Nucleus accumbens (tissue), 56 donors: ENCODE measurements at places on chromosomes 3 and 15.

DNA sequence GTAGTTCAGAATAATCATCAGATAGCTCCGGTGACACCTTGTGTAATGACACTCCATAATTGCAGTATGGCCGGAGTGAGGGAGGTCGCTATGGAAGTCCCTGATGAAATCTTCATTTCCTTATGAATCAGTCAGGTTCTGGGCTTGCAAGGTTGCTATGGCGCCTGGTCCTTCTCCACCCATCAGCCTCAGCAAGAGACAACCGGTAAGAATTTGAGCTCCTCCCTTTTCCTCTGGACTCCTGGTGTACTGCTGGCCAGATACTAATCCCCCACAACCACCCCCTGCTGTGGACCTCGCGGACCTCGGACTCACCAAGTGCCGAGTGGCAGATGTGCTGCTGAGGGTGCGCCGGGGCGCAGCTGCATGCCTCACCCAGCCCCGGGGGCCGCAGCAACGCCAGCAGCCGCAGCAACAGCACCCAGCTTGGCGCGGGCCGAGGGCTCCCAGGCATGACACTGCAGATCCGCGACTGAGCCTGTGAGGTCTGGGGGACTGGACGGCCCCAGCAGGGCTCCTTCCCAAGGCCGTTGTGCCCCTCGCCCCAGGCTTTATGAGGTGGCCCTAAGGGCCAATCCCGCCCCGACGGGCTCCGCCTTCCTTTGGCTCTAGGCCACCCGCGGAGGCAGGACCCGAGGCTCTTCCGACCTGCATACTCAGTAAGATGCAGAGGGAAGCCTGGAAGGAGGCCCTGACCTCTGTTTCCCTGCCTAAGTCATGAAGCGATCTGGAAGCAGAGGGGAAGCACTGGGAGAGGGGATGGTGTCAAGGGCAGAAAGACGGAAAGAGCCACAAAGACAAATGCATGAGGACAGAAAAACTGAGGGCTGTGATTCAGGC lies at the start of gene TIMP4:
TSS of gene TIMP4 (minus strand) at position 526 of the 840 bp plus-strand sequence. CDS start at position 454, 72 bp downstream.
- no peak for DNase-seq

DNA sequence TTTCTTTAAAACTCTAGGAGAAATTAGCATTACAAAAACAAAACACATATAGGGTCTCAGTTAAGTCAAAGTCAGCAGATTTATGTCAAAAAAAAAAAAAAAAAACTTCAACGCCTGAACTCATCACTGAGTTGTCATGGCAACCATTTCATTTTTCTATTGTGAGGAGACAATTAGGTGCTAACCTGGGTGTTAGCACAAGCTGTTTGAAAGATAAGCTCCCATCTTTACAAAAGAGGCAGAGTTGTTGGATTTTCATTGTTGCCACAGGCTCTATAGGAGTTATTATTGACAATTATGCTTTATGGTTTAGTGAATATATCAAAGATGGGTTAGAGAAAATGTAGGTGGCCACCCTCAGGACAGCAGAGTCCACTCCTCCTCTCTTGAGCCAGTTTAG lies 806.9 kb downstream of the GRM7 start:
- DNase-seq, result no peak

DNA sequence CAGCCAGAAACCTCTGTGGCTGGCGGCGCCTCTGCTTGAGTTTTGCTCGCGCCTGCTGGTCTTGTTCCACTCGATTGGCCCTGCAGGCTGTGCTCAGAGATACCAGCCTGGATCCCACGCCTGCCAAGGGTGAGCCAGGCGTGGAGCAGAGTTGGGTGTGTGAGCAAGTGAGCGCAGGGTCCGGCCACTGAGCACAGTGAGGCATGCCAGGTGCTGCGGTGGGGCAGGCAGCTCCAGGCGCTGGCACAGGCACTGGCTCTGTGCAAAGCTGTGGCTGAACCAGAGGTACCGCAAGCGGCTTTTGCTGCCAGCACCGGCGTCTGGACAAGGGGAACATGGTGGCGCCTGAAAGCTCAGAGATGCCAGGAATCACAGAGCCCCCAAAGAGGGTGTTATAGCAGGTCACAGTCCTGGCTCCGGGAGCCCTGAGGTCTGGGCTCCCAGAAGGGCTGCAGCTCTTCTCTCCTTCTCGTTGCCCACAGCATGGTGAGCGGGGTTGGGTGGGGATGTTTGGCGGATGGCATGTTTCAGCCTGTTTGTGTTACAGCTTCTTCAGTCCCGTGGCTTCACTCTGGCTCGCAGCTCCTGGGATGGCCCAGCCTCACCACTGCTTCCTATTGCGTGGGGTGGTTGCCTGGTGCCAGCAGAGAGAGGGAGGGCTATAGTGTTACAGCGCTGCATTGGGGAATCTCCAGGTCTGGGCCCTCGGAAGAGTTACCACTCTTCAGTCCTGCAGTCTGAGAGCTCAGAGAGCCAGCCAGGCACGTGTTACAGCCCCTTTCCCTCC lies 73.9 kb downstream of the NR1D2 start:
- DNase-seq, result no peak

DNA sequence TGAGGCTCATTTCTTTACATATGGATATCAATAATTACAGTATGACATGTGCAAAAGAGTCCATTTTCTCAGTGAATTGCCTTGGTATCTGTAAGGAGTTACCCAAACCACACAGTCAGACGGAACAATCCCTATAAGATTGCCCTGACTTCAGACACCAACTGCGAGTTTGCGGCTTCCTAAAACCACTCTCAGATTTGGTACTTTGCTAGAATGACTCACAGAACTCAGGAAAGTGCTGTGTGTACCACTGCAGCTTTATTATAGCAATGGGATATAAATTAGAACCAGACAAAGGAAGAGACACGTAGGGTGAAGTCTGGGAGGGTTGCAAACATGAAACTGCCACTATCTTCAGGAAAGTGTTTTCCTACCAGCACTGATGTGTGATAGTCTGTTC lies 45.8 kb upstream of the ATP13A3 start:
- no peak for DNase-seq

GRCh38 chr3:107988460-107989175 lies 102.2 kb downstream of the CD47 start:
- no peak for DNase-seq

DNA sequence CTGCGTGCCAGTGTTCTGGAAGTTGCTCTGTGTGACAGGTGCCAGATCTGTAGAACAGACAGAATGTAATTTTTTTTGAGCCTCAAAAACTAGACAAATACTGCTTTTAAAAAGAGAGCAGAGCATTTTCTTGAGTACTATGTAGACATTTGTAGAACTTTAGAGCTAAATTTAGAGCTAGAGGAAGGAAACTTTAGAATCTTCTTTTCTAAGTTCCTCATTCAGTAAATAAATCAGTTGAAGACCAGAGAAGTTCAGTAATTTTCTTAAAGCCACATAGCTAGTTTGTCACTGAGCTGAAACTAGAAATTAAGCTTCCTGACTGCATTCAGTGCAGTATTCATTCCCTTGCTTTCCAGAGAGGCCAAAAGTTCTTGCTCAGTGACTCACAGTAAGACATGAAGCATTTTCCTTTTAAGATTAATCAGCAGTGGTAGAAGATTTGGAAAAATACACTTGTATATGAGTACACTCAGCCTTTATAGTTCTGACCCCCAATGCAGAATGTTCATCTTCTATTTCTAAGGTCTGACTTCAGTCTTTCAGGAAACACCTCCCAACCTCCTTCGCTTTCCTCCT lies 83.6 kb upstream of the TSEN2 start:
- DNase-seq, result no peak

DNA sequence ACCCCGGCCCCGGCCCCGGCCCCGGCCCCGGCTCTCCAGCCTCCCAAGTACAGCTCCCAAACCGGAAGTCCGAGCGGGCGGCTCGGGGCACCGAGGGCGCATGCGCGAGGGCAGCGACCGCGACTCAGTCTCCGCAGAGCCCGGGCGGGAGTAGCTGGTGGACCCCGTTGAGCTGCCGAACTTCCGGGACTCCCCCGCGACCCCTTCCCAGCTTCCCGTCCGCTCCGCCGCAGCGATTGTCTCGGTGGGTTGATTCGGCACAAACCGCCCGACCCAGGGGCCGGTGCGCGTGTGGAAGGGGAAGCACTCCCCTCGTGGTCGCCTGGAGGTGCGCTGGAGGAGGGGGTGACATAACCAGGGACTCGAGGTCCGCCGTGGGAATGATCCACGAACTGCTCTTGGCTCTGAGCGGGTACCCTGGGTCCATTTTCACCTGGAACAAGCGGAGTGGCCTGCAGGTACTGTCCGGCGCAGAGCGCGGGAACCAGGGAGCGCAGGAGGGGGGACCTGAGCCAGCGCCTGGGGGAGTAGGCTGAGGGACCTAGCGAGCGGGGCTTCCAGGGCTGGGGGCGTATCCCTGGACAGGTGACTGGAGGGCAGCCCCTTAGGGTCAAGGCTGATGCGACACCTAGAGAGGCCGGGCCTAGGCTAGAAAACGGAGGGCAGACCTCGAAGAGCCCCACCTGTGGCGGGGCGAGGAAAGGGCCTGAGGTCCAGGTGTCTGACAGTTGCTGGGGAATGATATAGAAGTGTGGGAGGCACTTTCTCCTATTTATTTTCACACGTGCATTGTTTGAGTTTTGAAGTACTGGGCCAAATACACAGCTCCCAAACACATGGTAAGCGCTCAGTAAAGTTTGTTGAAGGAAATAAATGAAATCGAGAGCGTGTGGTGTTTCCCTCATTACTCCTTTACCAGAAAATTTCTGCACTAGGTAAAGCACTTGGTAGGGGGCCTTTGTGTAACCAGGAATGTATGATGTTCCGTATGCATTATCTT lies at the start of the genes TUBGCP4 and ZSCAN29:
TSS of gene TUBGCP4 (plus strand) at position 127 of the 1,000 bp plus-strand sequence. CDS start at position 381, 254 bp downstream.
TSS of gene ZSCAN29 (minus strand) at position 69 of the 1,000 bp plus-strand sequence. CDS start 1,130 bp downstream, outside the sequence.
- peak; percentile 57 for DNase-seq
